Activated CD4-positive, alpha-beta T cell treated with anti-CD3 and anti-CD28 coated beads, Interleukin-2, amount 50 U/mL, for 4 hours (primary cell): ENCODE measurements at places on chromosomes 6 and 20.

DNA sequence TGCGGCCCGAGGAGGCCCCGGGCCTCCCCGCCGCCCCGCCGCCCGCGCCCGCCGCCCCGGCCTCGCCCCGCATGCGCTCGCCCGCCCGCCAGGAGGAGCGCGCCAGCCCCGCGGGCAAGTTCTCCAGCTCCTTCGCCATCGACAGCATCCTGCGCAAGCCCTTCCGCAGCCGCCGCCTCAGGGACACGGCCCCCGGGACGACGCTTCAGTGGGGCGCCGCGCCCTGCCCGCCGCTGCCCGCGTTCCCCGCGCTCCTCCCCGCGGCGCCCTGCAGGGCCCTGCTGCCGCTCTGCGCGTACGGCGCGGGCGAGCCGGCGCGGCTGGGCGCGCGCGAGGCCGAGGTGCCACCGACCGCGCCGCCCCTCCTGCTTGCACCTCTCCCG, 1.5 kb downstream of the FOXQ1 start:
- no peak for DNase-seq

DNA sequence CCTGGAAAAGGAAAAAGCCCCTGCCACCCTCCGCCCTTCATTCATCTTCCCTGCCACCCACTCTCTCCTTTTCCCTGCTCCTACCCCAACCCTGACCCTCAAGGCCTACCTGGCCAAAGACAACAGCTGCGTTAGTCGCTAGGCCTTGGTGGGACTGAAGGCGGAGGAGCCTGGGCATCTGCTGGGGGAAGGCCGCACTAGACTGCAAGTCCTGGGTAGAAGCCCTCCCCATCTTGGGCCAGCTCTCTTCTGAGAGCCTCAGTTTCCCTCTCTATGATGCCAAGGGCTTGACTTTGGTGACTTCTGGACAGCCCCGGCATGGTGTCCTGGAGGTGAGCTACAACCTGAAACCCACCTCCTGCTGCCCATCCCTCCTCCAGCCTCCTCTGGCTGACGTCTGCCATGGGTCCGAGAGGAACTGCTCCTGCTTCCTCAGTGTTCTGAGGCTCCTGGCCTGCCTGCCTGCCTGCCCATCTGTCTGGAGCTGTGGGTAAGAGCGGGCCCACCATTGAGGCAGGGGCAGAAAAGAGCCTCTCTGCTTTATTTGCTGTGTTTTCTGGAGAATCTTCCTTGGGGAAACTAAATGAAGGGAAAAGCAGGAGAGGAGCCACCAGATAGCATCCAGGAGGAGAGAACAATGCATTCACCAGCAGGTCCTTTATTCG, 7.5 kb upstream of the FOXC1 start:
- no peak for DNase-seq

DNA sequence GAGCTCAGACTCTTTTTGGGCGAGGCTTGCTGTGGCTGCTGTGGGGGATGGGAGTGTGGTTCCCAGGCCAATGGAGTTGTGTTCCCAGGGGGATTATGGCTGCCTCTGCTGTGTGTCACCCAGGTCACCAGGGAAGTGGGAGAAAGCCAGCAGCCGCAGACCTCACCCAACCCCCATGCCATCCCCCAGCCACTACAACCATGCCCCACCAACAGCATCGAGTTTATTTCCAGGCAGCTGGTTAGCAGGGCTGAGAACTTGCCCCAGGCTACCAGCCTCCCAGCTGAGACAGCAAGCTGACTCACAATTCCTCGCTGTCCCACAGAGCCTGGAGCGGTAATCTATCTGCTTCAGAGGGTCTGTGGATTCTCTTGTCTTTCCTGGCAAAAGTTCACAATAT, 331.7 kb downstream of the FRK start:
- DNase-seq = no peak

DNA sequence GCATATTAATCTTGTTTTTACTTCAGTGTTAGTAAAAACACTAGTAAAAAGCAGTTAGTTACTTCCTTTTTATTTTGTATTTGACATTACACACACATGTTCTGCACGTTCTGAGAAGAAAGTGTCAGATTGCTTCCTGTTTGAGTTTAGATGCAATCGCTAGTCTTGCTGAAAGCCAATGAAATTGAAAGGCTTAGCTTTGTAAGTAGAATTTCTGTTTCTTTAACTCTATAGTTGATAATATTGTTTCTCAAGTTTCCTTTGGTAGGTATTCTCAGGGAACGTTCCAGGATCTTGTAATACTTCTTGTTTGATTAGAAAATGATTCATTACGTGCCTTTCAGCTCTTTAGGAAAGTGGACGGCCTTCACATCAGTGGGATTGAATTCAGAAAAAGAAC, 55.0 kb downstream of the CDKAL1 start:
- no peak for DNase-seq

- no peak for DNase-seq
Observed at GRCh38 chr6:14981960-14982359, 263.9 kb upstream of the JARID2 start.

- no peak for DNase-seq
Observed at GRCh38 chr6:20707870-20708269, 173.6 kb downstream of the CDKAL1 start.

GRCh38 chr6:147910281-147910680, 401.8 kb downstream of the SAMD5 start:
- DNase-seq = no peak

- no peak for DNase-seq
Observed at GRCh38 chr6:71420693-71421328, 132.2 kb downstream of the OGFRL1 start.

- DNase-seq = no peak
Observed at GRCh38 chr6:130143709-130144108, 79.0 kb downstream of the SAMD3 start.

DNA sequence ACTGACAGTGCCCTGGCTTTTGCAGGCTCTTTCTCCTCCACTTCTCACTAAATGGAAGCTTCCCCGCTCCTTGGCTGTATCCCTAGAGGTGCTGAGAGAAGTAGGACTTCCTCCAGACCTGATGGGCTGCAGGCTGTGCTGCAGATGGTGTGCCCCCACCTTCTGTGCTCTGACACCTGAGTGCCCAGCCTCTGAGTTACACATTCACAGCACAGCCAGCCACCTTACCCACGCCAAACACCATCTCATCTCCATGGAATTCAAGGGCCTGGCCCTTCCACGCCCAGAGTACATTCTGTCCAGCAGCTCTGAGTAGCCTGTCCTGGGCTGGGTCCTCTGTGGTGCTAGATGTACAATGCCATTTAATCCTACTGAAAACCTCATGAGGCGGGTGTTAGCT, 5.3 kb downstream of the SFTA2 start:
- no peak for DNase-seq

DNA sequence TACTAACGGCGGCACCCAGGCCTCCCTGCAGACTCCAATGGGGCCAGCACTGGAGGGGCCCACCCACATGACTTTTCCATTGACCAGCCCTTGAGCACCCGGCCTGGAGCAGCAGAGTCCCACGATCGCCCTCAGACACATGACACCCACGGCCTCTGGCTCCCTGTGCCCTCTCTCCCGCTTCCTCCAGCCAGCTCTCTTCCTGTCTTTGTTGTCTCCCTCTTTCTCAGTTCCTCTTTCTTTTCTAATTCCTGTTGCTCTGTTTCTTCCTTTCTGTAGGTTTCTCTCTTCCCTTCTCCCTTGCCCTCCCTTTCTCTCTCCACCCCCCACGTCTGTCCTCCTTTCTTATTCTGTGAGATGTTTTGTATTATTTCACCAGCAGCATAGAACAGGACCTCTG, 26.1 kb upstream of the FANCE start:
- no peak for DNase-seq
